ENCODE measurements at places on chromosomes 2 and 18.

- no peak for DNase-seq
These were observed 194.3 kb downstream of the FIGN start for GRCh38 chr2:163541495-163541894.

DNA sequence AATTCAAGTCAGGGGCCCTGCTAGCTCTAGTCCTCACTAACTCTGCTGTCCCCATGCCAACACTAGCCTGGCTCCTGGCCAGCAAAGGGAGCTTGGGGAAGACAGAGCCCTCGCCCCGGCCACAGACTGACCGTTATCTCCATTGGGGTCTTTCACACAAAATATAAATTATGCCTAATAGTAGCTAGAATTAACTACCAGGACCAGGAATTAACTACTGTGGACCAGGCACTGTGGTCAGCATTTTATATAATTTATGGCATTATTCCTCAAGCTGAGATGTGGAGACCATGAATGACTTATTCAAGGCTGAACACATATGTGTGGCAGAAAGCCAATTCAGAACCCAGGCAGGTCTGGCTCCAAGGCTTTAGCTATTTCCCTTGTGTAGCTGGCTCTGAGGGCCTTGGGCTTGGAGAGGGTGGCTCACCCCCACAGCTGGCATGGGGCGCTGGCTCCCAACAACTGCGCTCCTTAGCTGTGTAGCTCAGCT, 49.2 kb downstream of the CELF4 start:
- DNase-seq: peak; percentile 71

- no peak for DNase-seq
These were observed 247.4 kb upstream of the ST6GAL2 start for GRCh38 chr2:107133412-107133811.

DNA sequence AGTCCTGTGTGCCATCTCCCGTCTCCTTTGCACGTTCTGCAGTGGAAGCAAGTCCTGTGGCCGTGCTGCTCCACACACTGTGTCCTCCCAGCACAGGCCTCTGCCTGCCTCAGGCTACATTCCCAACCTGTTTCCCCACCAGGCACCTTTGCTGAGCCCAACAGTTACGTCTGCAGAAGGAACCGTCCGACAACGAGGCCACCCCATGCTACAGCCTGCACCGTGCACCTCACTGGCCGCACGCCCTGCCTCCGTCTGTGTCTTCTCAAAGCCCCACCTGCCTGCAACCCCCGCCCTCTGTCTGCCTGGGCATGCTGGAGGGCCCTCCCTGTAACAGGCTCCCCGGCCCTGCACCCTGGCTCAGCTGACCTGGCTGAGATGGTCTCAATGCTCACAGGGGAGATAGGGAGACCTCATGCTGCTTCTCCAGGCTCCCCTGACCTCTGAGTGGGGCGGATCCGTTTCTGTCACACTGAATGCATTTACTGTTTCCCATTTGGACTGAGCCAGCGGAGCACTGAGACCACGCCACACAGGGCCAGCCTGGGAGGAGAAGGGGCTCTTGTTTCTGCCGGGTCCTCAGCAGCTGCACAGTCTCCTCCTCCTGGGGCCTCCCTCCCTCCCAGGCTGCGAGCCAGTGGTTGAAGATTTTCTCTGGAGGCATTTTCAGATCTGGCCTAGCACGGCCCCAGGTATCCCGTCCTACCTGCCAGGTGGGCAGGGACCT, 109.1 kb upstream of the OTOS start:
- no peak for DNase-seq

- DNase-seq: no peak
These were observed 231.3 kb downstream of the KCNE4 start for GRCh38 chr2:223283329-223283728.

GRCh38 chr18:30991397-30991796, 51.1 kb downstream of the DSC3 start:
- DNase-seq: no peak

DNA sequence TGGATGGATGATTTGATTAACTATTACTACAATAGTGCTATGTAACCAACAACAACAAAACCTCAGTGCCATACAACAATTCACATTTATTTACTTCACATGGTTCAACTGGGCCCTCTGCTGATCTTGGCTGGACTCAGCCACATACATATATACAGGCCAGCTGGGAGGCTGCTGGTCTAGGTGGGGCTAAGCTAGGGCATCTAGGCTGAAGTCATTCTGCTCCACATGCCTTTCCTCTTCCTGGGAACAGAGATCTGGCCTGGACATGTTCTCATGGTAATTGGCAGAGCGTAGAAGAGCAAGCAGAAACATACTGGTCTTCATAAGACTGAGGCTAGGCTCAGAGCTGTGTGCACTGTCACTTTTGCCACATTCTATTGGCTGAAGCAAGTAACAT, 102.8 kb upstream of the RNF152 start:
- no peak for DNase-seq
